CD4-positive, alpha-beta T cell treated with Interleukin-17A for 4 hours (primary cell): ENCODE measurements at places on chromosomes 13 and 19.

GRCh38 chr19:46713781-46714443 lies 3.0 kb downstream of the PRKD2 start:
- peak; percentile 85 for DNase-seq

DNA sequence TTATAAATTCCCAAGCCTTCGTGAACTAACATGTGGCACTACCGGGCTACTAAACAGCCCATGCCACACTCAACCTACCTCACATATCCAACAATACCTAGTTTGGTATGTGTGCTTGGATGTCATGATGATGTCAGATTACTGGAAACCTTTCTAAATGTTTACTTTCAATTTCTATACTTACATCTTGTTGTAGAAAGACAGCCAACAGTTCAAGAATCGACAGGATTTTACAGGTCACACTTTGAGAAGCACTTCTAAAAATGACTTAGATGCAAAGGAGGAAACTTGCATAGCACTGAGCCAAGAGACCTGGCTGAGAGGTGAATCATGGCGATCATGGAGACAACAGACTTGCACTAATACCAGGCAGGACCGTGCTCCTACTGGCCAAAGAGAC lies 209.9 kb downstream of the COL4A1 start:
- DNase-seq = no peak

- no peak for DNase-seq
Measured at GRCh38 chr19:17243830-17244617, 1.7 kb downstream of the NR2F6 start.

DNA sequence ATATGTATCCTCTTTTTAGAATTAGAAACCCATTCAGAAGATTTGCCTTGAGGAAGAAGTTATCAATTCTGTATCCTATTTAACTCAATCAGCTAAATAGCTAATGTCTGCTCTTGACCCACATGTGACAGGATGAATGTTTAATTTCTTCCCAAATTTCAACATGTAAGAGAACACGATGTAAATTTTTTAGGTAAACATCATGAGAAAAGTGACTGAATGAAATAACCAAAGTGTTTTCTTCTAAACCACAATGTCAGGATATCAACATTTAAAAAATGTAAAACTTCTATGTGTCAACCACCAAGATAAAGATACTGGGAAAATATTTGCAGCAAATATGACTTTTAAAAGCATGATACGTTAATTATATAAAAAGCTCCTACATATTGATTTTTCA lies 302.4 kb downstream of the DCT start:
- DNase-seq = no peak

DNA sequence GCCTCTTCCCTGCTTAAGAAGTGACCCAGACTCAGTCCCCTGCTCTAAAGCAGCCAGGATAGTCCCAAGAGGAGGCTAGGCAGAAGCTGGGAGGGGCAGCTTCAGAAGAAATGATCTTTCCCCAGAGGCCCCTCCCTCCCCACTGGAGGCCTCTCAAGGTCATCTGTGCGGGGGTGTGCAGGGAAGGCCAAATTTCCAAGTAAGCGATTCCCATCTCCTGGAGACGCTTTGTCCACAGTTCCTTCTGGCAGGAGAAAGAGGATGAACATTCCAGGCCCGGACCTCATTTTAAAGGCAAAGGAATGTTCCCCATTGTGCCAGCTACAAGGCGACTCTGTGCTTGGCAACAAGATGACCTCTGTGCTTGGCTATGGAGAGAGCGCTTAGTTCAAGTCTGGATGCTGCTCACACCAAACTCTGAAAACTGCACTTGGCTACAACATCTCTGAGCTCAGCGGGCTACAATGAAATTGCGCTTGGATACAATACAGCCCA lies 23.5 kb downstream of the COL5A3 start:
- no peak for DNase-seq

GRCh38 chr19:35915443-35915842 lies 7.3 kb upstream of the TYROBP start:
- DNase-seq = no peak

DNA sequence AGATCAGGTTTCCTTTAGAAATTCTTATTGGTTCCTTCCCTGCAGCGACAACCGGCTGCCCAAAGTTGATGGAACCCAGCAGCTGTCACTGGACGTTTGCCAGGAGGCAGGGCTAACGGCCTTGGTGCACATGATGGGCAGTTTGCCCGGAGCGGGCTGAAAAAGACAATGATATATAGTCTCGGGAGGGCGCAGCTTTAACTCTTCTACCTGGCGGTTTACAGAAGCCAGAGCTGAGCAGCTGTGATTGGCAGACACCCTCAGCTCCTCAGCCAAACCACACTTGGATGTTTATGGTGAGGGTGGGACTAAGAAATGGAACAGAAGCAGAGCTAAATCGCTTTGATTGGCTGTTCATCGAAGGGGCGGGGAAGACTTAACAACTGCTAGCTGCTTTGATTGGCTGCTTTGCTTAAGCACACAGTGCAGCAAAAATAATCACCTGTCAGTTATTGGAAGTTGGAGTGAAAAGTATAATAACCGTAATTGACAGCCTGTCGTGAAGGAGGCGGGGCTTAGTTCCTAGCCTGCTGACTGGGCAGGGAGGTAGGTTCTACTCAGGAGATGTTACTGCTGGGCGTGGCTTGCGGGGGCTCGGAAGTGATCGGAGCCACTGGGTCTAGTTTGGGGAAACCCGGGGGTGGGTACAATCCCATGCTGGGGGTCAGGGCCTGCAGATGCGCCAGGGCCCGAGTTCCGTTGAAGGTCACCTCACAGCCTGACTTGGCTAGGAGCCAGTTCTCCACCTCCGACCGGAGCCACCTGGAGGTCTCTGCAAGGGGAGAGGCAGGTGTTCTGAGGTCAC lies 7.5 kb downstream of the EMP3 start:
- peak; percentile 98 for DNase-seq

GRCh38 chr19:38224014-38224862 lies at the start of gene DPF1:
TSS of gene DPF1 (minus strand) at chr19:38224222. CDS start at chr19:38224142, 80 bp downstream.
- peak; percentile 42 for DNase-seq

DNA sequence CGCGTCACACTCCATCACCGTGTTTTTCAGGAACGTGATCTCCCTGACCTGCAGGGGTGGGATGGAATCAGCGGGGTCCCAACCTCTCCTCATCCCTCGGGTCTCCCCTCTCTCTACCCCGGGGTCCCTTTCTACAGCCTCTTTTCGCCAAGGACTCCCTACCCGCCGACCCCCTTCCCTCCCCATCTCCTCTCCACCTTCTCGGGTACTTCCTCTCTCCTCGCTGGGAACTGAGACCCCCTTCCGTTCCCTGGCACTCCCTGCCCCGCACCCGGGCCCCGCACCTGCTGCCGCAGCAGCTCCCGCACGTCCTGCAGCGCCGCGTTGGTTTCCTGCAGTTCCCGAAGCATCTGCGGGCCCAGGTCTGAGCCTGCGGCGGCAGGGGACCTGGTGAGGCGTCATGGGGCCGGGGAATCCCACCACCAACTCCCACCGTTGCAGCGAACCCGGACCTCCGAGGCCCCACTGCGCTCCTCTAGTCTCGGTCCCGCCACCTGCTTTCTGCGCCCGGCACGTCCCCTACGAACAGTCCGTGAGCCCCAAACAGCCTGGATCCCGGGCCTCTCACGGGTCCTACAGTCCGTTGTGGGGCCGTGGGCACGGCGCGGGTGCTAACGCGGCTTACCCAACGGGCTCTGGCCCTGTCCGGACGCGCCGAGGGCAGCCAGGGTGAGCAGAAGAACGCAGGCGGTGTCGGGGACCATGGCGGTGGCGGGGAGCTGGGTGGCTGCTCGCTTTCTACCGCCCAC lies at the start of gene COMP:
Gene COMP (minus strand): TSS at position 740 of the 749 bp plus-strand sequence. CDS start 36 bp downstream, at position 704.
- DNase-seq = no peak

GRCh38 chr13:110055089-110055488 lies 251.9 kb downstream of the COL4A1 start:
- no peak for DNase-seq

GRCh38 chr13:71864986-71865873 lies 1.8 kb downstream of the DACH1 start:
- DNase-seq = peak; percentile 18

DNA sequence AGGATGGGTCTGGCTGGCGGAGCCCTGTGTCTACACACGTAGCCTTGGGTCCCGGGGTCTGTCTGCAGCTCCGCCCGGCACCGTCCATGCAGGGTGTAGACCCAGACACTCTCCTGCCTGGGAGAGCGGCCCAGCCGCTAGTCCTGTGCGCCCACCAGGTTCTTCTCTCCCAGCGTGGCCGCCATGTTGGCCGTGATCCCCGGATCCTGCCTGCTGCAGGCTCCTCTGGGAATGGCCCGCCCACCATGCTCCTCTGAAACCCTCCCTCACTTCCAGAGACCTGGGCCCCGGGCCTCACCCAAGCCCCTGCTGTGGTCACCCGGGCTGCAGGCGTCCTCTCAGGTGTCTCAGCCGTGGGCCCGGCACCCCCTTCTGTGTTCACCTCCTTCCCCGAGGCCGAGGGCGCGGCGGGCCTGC lies 57.7 kb upstream of the MCF2L start:
- no peak for DNase-seq

DNA sequence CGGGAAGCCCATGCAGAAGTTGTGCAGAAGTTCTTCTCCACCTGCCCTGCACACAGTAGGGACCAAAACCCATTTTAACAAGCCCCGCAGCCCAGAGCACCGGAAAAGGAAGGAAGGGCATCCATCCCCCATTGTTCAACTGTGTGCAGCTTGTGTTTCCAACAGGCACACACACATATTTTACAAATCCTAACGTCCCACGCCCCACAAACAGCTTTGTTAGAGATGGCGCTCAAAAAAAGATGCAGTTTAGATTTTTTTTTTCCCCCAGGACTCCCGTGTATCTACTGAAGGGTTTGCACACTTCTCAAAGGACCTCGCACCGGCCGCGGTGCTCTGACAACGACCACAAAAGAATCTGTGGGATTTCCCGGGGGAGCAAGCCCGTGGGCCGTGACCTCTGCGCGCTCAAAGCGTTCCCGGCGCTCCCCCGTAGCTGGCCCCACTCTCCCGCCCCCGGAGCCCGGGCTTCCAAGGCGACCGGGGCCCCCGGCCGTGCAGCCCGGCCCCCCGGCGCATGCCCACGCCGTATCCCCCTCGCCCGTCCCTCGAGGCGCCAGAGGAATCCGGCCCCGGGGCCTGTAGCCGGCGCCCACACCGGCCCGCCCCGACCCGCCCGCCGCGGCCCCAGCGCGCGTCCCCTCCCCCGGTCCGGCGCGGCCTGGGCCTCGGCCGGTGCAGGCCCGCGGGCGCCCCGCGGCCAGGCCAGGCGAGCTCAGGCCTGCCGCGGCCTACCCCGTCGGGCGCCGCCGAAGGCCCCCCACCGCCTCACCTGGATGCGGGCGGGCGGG lies 523 bp downstream of the ELAVL1 start:
- peak; percentile 8 for DNase-seq

- DNase-seq = no peak
Measured at GRCh38 chr13:46106839-46107371, 2.1 kb upstream of the CPB2 start.

DNA sequence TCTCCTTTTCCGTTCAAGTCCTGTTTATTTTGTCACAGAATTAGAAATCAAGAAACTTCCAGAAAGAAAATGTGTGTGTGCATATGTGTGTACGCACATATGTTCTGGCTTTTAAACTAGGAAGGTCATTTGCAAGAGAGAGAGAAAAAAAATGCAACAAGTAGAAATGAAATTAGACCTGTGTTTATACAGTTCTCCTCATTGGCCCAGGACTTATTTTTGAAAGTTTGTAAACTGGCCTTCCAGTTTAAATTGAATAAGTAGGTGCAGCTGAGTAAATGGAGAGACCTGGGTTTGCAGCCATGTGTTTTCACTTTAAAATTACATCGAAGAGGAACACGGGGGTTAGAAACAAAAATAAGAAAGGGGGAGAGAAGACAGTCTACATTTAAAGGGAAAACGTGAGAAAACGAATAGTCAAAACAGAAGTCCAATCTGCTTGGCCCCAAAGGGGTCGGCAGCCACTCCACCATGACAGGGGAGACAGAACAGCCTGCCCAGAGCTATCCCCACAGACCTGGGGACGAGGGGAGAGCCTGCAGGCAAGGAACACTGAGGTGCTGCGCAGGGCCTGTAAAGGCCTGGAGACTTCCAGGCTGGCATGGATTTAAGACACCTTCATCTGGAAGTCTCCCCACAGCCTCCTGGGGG lies 216.8 kb upstream of the MAB21L1 start:
- DNase-seq = no peak

GRCh38 chr19:29517412-29517811 lies 8.4 kb upstream of the VSTM2B start:
- DNase-seq = no peak

GRCh38 chr19:32896516-32897214 lies 27.1 kb upstream of the SLC7A9 start:
- DNase-seq = no peak

- peak; percentile 71 for DNase-seq
Measured at GRCh38 chr19:3440082-3440481, 40.2 kb downstream of the SMIM24 start.

GRCh38 chr19:43984687-43985000 lies 656 bp downstream of the ZNF155 start:
- no peak for DNase-seq

DNA sequence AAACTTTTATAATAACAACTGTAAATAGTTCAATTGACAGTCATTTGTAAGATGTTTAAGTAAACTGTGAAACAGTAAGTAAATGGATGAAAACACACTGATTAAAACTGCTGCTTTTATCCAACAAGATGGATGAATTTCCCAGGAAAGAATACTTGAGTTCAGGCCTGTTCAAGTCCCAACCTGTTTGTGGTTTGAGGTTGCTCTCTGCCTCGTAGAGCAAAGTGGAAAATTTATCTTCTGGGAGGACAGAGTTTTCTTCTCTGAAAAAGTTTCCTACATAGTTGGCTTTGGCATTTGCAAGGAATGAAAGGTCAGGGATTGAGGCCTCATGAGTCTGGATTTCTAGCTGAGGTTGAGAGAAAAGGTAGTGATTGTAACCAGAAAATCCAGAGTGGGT lies 15.2 kb upstream of the ZNF543 start:
- DNase-seq = no peak

DNA sequence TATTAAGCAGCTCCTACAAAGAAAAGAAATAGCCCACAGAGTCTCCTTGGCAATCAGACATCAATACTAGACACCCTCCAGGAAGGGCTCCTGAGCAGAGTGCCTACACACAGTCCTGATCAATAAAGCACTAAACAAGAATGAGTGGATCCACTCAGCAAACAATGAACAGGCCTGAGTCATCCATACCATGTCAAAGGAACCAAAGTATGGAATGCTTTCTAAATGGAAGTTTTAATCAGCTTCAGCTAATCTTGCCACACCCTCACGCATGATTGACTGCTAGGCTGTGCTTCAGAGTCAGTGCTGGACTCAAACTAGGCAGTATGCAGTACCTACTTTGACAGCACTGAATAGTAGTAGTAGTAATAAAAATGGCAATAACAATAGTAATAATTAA lies 392.7 kb upstream of the HTR2A start:
- no peak for DNase-seq
